ENCODE measurements at places on chromosomes 3 and 15. TPM values are rescaled to one million over a fixed set of nuclear protein-coding genes. Genes with fewer than 3 reads are reported as not detected.

Gene VILL
- 5.6 TPM for total RNA-seq

- H3K4me3 ChIP-seq = no peak overlapping the region
- no peak overlapping the region for H3K27ac ChIP-seq
- H3K27me3 ChIP-seq = no peaks in the 10 kb centered on the region
- H3K4me1 ChIP-seq = peaks cover 9% of the 10 kb centered on the region
Observed at GRCh38 chr3:195394700-195395099, 48.1 kb downstream of the ACAP2 start.

DNA sequence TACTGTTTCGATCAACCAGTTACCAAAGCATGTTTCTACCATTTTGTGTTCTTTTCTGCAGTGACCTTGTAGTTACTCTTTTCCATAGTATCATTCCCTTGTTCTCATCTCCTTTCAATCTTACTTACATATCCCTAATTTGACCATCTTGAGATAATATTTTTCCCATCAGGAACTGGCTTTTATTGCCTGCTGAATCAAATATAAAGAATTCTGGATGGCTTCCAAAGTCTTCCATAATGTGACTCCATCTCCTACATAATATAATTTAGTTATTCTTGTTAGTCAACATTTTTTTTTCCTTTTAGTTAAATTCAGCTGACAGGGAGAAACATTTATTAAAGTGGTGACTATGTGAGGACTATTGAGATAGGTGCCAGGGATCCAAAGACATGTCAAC lies 7.0 kb downstream of the USP8 start:
- H3K4me3 ChIP-seq = no peak overlapping the region
- no peaks in the 10 kb centered on the region for H3K36me3 ChIP-seq
- DNase-seq = no peak
- H3K27ac ChIP-seq = no peak overlapping the region
- no peaks in the 10 kb centered on the region for H3K27me3 ChIP-seq

DNA sequence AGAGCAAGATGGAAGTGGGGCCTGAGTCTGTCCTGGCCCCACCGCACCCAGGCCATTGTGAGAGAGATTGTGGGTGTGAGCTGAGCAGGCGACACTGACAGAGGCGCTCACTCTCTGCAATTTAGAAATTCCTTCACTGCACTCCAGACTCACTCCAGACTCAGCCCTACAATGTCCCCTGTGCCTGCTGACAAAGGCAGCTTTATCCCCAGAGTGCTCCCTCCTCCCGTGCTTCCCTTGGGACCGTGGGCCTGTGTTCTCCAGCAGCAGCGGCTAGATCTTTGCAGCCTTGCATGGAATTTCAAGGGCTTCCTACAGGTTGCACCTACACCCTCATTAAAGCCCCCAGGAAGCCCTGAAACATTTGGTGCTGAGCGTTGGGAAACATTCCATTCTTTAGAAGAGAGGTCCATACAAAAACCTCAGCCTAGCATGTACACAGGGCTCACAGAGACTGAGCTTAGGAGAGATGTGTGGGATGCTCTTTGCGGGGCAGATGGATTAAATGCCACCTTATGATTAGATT lies 1.3 kb upstream of the IL16 start:
- DNase-seq = peak; percentile 52
- H3K27ac ChIP-seq = no peak overlapping the region
- no peak overlapping the region for H3K4me3 ChIP-seq
- H3K4me1 ChIP-seq = peaks cover 19% of the 10 kb centered on the region

All from neural progenitor cell (in vitro differentiated cells).